ENCODE measurements at places on chromosomes 3 and 15. TPM values are rescaled to one million over a fixed set of nuclear protein-coding genes. Genes with fewer than 3 reads are reported as not detected.

The ILDR1 gene
- total RNA-seq, result not detected

The PLA1A gene
- 0.41 TPM for total RNA-seq

The ANKUB1 gene
- total RNA-seq, result 0.41 TPM

The CCK gene
- 54.6 TPM for total RNA-seq

DNA sequence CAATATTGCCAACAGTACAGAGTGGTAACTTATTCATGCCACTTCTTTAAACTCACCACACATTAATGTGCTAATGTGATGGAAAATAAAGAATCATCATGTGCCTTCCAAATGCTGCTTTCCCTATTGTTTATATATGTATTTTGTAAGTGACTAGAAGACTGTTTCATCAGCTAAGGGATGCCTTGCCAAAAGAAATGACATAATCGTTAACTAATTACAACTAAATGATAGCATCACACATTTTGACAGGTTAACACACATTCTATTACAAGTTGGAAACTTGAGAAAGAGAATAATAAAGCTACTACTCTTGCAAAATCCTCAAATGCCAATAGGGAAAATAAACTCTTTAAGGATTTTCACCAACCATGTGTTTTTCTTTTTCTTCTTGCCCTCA is 329.9 kb upstream of the AGTR1 start:
- no peak for DNase-seq

DNA sequence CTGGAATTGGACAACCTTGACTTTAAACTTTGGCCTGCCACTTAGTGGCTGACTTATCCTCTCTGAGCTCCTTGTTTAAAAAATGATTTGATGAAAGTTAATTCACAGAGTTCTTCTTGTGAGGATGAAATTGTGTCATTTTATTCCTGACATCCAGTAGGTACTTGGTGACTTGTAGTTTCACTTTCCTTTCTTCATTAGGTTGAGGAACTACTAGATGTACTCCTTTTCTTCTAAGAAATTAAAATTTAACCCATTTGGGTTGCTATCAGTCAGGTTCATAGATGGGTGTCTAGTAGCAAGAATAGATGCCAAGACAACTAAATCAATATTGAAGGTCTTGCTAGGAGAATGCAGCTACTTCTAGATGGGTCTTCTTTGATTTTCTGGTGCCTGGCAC is 5.2 kb downstream of the NR1D2 start:
- no peak for DNase-seq

- no peak for DNase-seq
Observed at GRCh38 chr3:16060945-16061344, 113.5 kb upstream of the GALNT15 start.

DNA sequence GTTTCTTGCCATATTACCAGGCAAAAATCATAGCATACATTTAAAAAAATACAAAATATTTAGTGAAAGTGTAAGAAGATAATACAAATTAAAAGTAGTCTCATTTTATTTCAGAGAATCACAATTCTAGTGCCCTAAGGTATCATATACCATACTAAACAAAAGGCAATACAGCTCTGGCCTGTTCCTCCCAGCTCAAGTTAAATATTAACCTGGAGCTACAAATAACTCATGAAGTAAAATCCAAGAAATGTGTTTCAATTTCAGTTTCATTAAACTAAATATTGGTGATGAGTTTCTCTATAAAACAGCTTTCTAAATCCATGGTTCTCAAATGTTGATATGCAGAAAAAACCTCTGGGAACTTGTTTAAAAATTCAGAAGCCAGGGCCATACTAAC is 67.7 kb downstream of the INO80 start:
- DNase-seq, result no peak

- DNase-seq, result no peak
Observed at GRCh38 chr15:78457101-78457500, 19.1 kb downstream of the IREB2 start.

DNA sequence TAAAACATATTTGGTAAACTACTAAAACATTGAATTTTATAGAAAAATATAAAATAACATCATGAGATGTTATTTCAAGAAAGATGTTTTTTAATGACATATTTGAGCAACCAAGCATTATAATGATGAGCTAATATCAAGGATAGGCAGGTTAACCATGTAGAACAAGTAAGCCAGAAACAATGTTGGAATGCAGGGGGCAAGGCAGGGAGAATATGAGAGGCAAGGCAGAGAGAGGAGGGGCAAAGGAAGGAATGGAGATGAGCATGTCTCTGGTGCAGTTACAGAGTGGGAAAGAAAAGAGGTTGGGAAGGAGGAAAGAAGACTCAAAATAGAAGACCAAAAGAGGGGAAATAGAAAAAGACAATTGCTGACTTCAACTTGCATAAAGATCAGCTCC is 390.4 kb downstream of the MCTP2 start:
- DNase-seq, result no peak

GRCh38 chr15:78209646-78210348 is 24.6 kb downstream of the ACSBG1 start:
- DNase-seq, result peak; percentile 4

DNA sequence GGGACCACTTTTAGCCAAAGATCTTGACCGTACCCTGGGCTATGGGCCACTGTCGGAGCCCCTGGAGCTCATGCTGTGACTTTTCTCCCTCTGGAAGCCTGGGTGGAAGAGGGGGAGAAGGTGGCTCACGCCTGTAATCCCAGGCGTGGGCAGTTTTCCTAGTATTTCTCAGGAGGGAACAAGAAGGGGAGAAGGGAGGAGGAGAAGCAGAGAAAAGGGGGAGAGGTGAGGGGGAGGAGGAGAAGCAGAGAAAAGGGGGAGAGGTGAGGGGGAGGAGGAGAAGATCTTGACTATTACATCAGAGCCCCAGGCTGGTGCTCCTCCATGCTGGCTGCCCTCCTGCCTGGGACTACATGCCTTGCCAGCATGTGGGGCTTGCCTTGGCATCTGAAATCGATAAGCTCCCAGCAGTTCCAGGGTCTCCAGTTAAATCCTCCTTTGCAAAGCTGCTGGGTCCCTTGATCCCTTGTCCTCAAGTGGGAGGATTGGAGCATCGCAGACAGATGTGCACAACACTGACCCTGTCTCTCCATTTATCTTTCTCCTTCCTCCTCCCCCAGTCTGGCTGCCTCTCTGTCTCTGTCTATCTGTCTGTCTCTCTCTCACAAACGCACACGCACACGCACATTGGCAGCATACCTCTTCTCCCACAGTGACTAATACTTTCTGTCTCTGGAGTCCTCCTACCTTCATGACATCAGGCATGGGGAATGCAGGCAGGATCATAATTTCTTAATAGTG is 41.6 kb downstream of the MRAS start:
- no peak for DNase-seq

DNA sequence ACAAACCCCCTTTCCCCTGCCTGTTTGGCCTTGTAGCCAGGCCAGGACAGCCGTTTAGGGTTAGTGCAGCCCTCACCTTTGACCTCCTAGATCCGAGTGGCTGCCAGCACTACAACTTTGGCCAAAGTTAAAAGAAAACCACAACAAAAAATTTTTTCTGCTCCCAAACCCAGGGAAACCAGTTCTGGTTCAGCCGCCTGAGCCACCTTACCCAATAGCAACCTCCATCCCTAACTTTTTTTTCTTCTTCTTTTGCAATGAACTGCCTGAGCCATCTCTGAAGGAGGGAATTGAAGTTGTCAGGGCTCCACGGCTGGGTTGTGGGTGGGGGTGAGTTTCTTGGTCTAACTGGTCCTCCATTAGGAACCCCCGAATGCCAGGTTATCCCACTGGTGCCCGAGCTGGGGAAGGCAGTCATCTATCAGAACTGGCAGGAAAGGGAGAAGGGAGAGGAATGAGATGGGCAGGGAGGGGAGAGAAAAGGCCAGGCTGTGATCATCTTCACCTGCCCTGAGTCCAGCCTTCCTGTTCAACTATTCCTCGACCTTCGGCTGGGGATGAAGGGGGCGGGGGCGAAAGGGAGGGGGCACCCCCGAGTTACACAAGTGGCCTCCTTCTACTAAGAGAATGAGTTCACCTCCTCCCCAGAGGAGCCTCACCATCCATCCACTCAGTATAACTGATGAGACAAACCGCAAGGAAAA is 6.2 kb upstream of the NR2F2 start:
- DNase-seq, result no peak

Measured in frontal cortex (tissue), 4 donors.